Large intestine (tissue), 12 donors: ENCODE measurements at places on chromosomes 1 and 21.

DNA sequence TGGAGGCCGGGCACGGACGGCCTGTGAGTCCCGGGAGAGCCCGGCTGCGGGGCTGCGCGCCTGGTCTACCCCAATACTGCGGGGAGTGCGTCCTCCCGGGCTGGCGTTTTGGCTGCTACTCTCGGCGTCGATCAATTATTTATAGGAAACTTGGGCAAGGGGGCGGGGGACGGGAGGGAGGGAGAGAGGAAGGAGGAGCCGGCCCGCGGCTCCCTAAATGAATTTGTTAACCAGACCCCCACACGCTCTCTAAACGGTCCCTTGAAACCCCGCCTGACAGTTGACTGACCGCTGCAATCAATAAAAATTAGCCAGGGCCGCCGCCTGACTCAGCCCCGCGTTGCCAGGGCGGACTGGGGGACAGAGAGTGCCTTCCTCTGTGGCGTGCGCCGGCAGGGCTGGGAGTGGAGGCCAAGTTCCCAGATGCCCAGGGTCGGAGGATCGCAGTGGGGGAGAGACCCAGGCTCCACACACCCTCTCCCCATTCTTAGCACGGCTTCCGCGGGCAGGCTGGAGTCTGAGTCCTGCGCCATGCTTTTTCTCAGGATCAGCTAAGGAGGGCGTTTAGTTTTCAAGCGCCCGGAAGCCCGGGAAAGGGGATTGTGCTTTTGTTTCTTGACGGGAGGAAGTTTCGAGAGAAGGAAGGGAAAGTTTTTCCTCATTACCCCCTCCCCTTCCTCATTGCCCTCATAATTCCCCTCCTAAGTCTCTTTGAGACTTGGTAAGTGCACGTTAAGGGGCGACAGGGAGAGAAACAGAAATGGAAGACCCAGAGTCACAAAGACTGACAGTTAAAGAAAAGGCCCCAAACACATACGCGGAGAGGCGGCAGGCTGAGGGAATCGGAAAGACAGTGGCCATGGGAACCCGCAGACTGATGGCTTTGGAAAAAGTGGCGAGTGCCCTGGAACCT, 6.2 kb downstream of the PAX7 start:
- peaks cover 100% of the 10 kb centered on the region for H3K27me3 ChIP-seq
- H3K36me3 ChIP-seq = no peaks in the 10 kb centered on the region
- H3K27ac ChIP-seq = no peak overlapping the region
- no peaks in the 10 kb centered on the region for H3K4me1 ChIP-seq

DNA sequence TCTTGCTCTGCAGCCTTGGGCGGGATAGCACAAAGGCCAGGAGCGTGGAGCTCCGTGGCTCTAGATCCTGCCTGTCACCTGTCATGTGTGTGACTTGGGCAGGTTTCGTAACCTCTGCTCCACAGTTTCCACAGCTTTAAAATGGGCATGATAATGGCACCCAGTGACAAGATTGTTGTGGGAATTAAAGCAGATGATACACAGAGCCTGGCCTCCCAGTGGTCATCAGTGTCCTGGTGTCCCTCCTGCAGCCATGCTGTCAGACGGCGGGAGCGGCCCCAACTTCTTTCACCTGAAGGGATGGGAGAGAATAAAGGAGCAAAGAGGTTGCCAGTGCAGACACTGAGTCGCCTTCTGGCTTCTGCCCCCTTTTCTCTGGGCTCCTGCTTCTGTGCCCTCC, 61.5 kb downstream of the SLC37A1 start:
- no peak overlapping the region for H3K4me3 ChIP-seq
- H3K27ac ChIP-seq = no peak overlapping the region
- H3K27me3 ChIP-seq = no peaks in the 10 kb centered on the region
- H3K4me1 ChIP-seq = no peaks in the 10 kb centered on the region
- no peak for DNase-seq

DNA sequence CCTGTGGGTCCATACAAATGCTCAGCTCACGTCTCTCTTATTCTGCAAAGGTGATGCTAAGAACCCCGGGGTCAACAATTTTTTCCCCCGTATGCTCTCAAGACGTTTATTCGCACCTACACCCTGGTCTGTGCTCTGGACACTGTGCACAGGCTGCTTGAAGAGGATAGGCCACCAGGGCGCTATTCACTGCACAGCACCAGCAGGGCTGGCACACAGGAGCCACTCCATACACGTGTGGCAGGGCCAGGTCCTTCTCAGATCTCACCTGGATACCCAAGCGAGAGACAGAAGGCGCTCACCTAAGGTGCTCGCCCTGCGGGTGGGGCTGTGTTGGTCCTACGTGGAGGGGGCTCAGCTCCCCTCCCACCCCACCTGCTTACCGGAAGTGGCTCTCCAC, 16.7 kb downstream of the TMEM63A start:
- no peak overlapping the region for H3K27ac ChIP-seq
- no peak overlapping the region for H3K4me3 ChIP-seq
- no peaks in the 10 kb centered on the region for H3K27me3 ChIP-seq
- DNase-seq = no peak
- H3K36me3 ChIP-seq = peaks cover 86% of the 10 kb centered on the region

- no peaks in the 10 kb centered on the region for H3K4me1 ChIP-seq
- H3K27me3 ChIP-seq = no peaks in the 10 kb centered on the region
- H3K36me3 ChIP-seq = no peaks in the 10 kb centered on the region
- no peak overlapping the region for H3K4me3 ChIP-seq
- no peak for DNase-seq
Observed at GRCh38 chr1:75214017-75214416, 79.8 kb downstream of the LHX8 start.

DNA sequence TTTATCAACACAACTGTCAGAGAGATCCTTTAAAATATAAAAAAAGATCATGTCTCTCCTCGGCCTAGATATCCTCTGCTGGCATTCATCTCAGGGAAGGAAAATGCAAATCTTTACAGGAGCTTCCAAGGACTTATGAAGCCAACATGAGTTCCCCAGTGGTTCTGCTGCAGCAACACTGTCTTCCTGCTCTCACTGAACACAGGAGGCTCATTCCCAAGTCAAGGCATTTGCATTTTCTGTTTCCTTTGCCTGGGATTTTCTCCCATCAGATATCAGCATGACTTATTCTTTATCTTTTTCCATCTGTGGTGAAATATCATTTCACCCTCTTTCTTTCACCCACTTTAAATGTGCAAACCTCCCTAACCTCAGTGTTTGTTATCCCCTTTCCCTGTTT, 513.8 kb upstream of the ZP4 start:
- no peak overlapping the region for H3K4me3 ChIP-seq
- no peak overlapping the region for H3K27ac ChIP-seq
- no peaks in the 10 kb centered on the region for H3K4me1 ChIP-seq
- DNase-seq = no peak

DNA sequence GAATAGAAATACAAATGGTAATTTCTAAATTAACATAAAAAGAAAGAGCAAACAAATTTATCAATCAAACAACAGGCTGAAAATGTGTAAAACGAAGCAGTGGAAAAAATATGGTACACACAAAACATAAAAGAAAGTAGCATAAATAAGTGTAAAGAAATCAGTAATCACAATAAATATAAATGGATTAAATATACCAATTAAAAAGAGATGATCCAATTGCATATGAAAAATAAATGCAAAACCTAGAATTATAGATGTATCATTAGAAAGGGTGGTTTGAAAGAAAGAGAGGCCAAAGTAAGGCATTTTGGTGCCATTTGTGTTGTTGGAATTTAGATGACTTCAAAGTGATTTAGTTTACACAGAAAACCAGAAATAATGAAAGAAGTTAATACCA, 202.2 kb downstream of the PTBP2 start:
- no peak overlapping the region for H3K27ac ChIP-seq
- H3K4me3 ChIP-seq = no peak overlapping the region
- no peak for DNase-seq
- H3K27me3 ChIP-seq = no peaks in the 10 kb centered on the region
- no peaks in the 10 kb centered on the region for H3K36me3 ChIP-seq

GRCh38 chr1:161838885-161839284, 72.8 kb downstream of the ATF6 start:
- peaks cover 18% of the 10 kb centered on the region for H3K36me3 ChIP-seq
- no peak overlapping the region for H3K4me3 ChIP-seq
- no peaks in the 10 kb centered on the region for H3K4me1 ChIP-seq
- H3K27ac ChIP-seq = no peak overlapping the region
- no peaks in the 10 kb centered on the region for H3K27me3 ChIP-seq

DNA sequence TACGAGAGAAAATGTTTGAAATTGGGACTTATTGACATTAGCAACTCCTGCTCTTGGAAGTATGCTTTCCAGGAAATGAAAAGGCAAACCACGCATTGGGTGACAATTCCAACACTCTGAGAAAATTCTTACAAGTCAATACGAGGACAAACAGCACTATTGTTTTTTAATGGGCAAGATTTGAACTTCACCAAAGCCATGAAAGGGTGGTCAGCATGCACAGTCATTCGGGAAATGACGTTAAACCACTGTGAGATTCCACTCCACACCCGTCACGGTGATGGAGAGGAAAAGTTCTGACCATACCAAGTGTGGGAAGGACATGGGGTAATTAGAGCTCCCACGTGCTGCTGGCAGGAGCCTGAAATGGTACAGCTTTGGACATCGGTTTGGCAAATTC, 12.2 kb upstream of the PRXL2B start:
- no peak for DNase-seq
- H3K27me3 ChIP-seq = no peaks in the 10 kb centered on the region
- H3K4me1 ChIP-seq = peaks cover 43% of the 10 kb centered on the region
- H3K36me3 ChIP-seq = no peaks in the 10 kb centered on the region
- H3K4me3 ChIP-seq = no peak overlapping the region

DNA sequence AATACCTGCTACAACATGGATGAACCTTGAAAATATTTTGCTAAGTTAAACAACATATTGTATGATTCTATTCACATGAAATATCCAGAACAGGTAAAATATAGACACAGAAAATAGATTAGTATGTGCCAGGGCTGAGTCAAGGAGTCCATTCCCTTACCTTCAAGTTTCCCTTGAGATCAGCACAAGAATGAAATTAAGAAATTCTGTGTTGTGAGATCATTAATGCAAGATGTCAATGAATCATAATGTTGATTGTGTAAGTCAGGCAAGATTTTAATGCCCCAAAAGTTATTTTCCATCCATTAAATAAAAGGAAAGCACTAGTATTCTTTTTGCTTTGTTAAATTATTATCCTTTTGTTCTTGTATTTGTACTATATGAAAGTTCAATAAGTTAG, 139.4 kb downstream of the MRPL39 start:
- no peaks in the 10 kb centered on the region for H3K36me3 ChIP-seq
- H3K4me1 ChIP-seq = no peaks in the 10 kb centered on the region
- H3K27ac ChIP-seq = no peak overlapping the region
- DNase-seq = no peak

DNA sequence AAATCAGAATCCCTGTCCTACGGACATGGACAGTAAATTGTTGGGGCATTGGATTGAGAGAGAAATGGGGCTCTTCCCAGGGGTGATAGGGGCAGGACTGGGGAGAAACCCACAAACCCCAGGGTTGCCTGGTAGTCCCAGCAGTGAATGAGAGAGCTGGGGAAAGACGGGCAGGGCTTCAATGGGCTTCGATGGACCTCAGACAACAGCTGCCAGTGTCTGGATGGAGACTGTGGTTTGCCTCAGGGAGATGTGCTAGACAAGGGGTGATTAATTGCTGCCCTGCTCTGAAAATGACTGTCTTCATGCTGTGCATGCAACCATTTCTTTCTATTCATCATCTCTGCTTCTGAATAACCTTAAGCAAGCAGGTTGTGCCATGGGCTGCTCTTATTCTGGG, 7.4 kb downstream of the GPR25 start:
- H3K4me3 ChIP-seq = no peak overlapping the region
- H3K27me3 ChIP-seq = peaks cover 13% of the 10 kb centered on the region
- no peaks in the 10 kb centered on the region for H3K4me1 ChIP-seq
- no peaks in the 10 kb centered on the region for H3K36me3 ChIP-seq
